ENCODE measurements at places on chromosomes 5 and 9.

- H3K27me3 ChIP-seq, result no peaks in the 10 kb centered on the region
- no peak overlapping the region for H3K4me3 ChIP-seq
- H3K36me3 ChIP-seq, result no peaks in the 10 kb centered on the region
- DNase-seq, result no peak
- H3K27ac ChIP-seq, result no peak overlapping the region
These were observed 203.7 kb upstream of the SLC24A2 start for GRCh38 chr9:19992556-19992955.

DNA sequence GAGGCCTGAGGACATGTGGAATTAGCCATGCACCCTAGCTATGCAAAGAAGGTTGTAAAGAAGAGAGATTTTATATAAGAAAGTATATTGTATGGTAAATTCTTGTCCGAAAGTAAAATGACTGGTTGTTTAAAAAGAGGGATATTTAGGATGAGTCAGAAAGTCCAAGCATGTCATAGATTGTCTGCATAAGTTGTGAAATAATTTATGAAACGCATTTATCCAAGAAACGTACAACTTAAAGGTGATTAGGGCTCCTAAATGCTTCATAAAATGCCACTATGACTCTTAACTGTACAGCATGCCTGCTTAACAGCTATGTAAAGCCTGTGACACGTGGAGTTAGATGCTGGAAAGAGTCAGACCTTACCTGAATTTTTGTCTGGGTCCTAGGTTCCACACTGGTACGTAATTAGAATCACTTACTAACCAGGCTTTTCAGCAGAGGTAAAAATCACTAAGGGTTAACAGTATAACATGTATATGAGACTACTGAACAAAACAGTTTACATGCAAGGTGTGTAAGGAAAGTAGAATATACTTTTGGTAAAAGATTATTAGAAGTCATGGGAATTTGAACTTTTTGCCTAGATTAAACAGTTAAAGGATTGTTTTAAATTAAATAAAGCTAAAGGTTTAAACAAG, 37.0 kb upstream of the ARL15 start:
- H3K27me3 ChIP-seq, result no peaks in the 10 kb centered on the region
- DNase-seq, result no peak

- no peak for DNase-seq
- no peak overlapping the region for H3K4me3 ChIP-seq
- H3K27me3 ChIP-seq, result no peaks in the 10 kb centered on the region
- peak overlapping the region; percentile 14 for H3K27ac ChIP-seq
These were observed 141.5 kb downstream of the TRPM3 start for GRCh38 chr9:70979966-70980365.

- peak overlapping the region; percentile 79 for H3K4me3 ChIP-seq
- H3K27me3 ChIP-seq, result peaks cover 78% of the 10 kb centered on the region
- H3K27ac ChIP-seq, result no peak overlapping the region
- no peaks in the 10 kb centered on the region for H3K36me3 ChIP-seq
- H3K4me1 ChIP-seq, result peaks cover 15% of the 10 kb centered on the region
- DNase-seq, result peak; percentile 69
These were observed 519.6 kb downstream of the CTNND2 start for GRCh38 chr5:11384441-11385250.

DNA sequence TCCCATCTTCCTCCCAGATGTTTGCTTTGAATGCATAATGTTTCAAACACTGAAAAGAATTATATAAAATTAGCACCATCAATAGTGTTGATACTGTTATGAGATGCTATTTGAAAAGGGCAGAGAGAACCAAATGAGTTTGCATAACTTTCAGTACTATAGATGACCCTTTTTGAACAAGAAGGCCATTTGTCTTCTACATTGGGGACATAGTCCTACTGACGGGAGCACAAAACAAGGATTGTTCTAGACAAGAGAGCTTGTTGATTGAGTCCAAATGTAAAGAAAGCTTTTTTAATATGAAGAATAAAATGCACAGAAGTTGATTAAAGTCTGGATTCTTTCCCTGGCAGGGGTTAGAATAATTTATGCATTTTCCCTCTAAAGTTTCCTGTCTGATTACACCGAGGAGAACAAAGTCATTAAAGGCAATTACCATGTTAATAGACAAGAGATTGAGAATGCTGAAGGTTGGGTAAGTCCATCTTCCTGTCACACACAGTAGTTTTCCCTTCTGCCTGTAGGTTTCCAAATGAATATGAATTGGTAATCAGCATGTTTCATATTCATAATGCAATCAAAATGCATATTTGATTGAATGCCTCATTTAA, 32.8 kb upstream of the ADCY2 start:
- H3K36me3 ChIP-seq, result no peaks in the 10 kb centered on the region
- H3K27me3 ChIP-seq, result peaks cover 8% of the 10 kb centered on the region
- no peak overlapping the region for H3K4me3 ChIP-seq
- DNase-seq, result no peak

GRCh38 chr9:30846651-30847050, 1537.8 kb upstream of the ACO1 start:
- no peak for DNase-seq
- no peaks in the 10 kb centered on the region for H3K36me3 ChIP-seq
- peaks cover 4% of the 10 kb centered on the region for H3K4me1 ChIP-seq
- H3K4me3 ChIP-seq, result no peak overlapping the region
- no peaks in the 10 kb centered on the region for H3K27me3 ChIP-seq
- no peak overlapping the region for H3K27ac ChIP-seq

GRCh38 chr9:35840881-35841644, 12.0 kb downstream of the TMEM8B start:
- no peak for DNase-seq
- peaks cover 7% of the 10 kb centered on the region for H3K4me1 ChIP-seq
- no peak overlapping the region for H3K27ac ChIP-seq
- no peak overlapping the region for H3K4me3 ChIP-seq
- H3K36me3 ChIP-seq, result peaks cover 32% of the 10 kb centered on the region
- peaks cover 31% of the 10 kb centered on the region for H3K27me3 ChIP-seq

Data from nephron progenitor cell (in vitro differentiated cells).